Stimulated activated CD8-positive, alpha-beta memory T cell treated with anti-CD3 and anti-CD28 coated beads, Interleukin-2, amount 100 ng/mL, for 1 hour (primary cell): ENCODE measurements at places on chromosomes 6 and 20.

- no peak for DNase-seq
Measured at GRCh38 chr6:137782166-137783039, 84.7 kb upstream of the TNFAIP3 start.

GRCh38 chr6:106763361-106763760, 134.0 kb downstream of the QRSL1 start:
- DNase-seq = no peak

DNA sequence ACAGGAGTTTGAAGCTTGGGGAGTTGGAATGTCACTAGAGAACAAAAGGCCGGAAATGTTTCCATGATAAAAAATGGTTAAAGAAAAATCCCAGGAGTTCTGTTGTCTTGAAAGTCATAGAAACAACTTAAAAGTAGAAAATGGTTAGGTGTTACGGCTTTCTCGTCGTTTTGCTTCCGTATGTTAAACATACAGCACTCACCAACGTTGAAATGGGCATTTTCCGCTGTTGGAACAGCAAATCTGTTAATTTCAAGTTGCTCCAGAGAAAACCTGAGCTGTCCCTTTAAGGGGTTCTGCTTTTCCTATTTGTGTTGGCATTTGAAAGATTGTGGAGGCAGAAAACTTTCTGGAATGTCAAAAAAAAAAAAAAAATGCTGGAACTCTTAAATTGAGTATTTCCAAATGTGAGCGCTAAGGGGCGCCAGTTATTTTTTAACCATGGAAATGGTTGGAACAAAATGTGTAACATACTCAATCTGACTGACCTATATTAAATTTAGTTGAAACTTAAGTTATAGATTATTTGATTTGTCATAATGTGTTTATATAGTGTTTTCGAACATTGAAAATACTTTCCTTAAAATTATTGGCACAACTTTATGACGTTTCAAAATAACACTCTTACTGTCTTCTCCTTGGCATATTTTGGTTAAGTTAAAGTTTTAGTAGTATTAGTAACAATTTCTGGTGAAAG, 2.2 kb downstream of the QKI start:
- DNase-seq = no peak

DNA sequence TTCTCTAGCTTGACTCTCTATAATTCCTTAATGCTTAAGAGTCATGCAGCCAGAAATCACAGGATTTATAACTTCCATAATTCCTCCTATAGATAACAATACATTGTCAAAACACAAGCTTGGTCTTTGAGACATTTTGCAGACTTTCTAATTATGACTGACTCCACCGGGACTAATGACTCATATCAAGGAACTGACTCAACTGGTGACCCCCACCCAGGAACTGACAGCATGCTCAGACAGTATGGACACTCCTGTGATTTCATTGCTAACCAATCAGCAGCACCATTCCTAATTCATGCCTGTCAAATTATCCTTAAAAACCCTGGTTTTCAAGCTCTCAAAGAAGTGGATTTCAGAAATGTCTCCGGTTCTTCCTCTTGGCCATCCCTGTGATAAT, 670.5 kb upstream of the IMPG1 start:
- DNase-seq = no peak

GRCh38 chr6:106186172-106186571, 100.0 kb downstream of the PRDM1 start:
- DNase-seq = no peak

- DNase-seq = no peak
Measured at GRCh38 chr6:146881228-146882181, 282.7 kb downstream of the ADGB start.

- DNase-seq = no peak
Measured at GRCh38 chr6:170203212-170203611, 87.7 kb downstream of the DLL1 start.

GRCh38 chr6:154868143-154868594, 126.9 kb upstream of the TIAM2 start:
- no peak for DNase-seq

GRCh38 chr20:44979090-44979621, 12.8 kb downstream of the STK4 start:
- DNase-seq = peak; percentile 45

GRCh38 chr6:36113703-36114102, 16.6 kb upstream of the MAPK13 start:
- no peak for DNase-seq

DNA sequence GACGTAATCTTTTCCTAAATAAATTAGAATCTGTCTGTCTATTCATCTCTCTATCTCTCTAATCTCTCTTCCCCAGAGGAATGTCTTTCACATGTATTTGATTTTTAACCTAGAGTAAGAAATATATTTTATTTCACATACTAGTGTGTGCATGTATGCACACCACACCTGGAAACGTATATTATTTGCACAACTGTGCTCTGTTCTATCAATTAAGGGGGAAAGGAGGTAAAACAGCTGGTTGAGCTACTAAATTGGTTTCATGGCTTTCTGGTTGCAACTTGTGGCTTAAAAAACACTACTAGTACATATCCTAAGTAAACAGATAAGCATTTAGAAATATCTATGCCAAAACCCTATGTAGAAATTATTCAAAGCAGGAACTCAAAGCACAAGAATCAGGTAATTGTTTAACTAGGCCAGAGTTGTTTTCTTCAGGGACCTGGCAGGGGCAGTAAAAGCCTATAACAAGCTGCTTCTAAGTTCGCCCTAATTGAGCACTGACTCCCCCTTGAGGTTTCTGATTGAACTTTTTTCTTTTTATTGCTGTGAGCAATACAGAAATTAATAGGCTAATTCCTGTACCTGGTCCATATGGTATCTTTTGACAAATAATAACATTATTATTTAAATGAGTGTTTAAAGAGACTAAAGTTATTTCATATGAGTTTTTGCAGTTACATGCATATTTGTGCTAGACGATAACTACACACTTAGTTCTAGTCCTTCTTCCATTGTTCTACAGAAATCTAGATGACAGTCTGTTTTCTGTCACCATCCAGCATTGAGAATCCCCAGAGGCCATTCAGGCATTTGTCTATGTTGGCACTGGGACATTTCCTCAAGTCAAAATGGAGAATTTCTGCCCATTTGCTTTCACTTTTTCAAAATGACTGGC, 88.6 kb downstream of the MCHR2 start:
- DNase-seq = no peak

DNA sequence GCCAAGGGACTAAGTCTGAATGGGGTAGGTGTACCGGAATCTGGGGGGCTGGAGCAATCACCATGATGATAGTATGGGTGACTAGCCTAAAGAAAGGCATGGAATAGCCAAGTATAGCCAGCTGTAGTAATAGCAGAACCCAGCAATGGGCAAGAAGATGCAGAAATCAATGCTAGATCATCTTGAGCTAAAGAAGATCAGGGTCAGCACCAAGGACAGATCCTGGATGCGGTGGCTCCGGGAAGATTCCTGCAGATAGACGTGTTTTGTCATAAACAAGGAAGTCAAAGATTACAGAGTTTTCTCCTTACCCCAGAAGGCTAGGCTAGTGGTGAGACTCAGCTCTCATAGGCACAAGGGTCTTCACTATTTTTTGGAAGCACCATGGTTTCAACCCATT, 561.6 kb upstream of the CHD6 start:
- no peak for DNase-seq

DNA sequence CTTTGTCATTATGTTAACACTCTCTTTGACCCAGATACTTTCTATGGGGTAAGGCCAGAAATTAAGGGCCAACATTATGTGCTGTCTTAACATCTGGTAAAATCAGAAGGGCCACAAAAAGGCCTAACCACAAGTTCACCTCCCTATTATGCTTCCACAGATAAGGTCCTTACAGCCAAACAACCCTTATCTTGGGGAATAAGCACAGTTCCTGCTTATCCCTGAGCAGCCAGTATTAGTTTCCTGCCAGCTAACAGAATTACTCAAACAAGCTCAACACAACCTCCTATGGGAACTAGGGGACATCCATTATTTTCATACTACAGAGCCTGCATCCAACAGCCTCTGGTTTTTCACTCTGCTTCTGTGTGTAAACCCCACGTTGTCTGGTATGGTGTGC, 724.8 kb downstream of the HACE1 start:
- no peak for DNase-seq

- DNase-seq = no peak
Measured at GRCh38 chr6:17469006-17469832, 75.8 kb downstream of the CAP2 start.

DNA sequence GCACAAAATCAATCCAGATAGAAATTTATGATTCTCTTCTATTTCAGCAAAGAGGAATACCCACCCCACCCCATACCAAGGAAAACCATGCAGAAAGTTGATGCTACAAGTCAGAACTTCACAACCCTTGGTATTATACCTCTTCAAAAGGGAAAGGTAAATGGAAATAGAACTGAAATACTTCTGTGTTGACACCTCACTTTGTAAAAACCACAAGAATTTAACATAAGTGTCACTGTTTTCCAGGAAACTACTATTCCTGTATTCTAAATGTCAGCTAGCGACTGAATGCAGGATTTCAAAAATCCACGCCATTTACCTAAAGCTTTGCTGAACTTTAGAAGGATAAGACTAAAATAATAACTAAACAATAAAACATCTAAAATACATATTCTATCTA, 3.6 kb downstream of the CPNE1 start:
- no peak for DNase-seq

DNA sequence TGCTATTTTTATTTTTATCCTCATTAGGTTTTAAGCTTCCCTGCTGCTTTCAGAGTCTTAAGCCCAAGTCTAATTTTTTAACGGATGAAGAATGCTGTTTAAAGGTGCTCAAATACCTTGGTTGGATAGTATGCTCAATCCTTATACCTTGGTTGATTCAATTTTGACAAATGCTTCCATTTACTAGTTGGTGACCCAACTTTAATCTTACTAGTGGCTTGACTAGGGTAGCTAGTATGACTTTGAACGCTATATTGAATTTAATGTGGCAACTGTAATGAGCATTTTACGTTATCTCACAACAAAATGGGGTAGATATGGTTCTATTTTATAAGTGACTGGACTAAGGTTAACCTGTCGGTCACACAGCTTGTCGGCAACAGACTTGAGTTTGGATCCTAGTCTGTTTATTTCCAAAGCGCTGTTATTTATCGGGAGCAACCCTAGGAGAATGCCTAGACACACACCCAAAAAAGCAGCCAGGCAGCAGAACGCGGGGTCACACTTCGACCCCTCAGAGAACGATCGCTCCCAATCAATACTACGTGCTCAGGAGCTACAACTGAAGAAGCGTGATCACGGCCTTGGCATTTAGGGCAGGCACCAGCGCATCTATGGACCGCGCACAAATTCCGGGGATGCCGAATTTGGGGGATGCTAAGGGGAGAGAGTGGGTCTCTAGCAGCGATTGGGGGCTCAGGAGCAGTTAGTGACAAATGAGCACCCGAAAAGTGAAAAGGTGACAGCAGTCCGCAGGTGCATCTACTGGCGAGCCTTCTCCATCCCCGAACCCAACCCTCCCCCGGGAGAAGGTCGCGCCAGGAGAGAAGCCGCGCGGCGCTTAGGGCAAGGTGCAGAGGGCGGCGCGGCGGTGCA, 586 bp upstream of the ALDH5A1 start:
- DNase-seq = no peak

GRCh38 chr20:5843054-5843592, 92.9 kb downstream of the SHLD1 start:
- DNase-seq = no peak

- no peak for DNase-seq
Measured at GRCh38 chr6:108652375-108652774, 91.7 kb downstream of the FOXO3 start.

GRCh38 chr6:53983301-53983700, 127.9 kb upstream of the MLIP start:
- no peak for DNase-seq

- no peak for DNase-seq
Measured at GRCh38 chr6:98487612-98488011, 346.8 kb upstream of the POU3F2 start.

- DNase-seq = no peak
Measured at GRCh38 chr6:133129556-133129955, 111.6 kb upstream of the EYA4 start.

DNA sequence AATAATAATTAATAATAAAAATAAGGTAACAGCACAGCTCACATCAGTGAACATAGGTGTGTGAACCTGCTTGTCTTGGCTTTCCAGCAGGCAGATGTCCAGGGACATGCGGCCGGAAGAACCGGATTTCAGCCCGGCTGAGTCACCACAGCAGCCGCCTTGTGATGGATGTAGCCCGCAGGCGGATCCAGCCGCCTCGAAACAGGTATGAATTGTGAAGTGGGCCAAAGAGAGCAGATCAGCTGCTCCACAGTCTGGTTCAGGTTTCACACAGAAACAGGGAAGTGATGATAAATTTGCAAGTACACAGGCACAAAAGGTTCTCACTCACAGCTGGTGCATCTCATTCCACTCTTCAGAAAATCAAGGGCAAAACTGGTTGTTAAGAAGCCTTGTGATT, 55.1 kb downstream of the ID4 start:
- no peak for DNase-seq

DNA sequence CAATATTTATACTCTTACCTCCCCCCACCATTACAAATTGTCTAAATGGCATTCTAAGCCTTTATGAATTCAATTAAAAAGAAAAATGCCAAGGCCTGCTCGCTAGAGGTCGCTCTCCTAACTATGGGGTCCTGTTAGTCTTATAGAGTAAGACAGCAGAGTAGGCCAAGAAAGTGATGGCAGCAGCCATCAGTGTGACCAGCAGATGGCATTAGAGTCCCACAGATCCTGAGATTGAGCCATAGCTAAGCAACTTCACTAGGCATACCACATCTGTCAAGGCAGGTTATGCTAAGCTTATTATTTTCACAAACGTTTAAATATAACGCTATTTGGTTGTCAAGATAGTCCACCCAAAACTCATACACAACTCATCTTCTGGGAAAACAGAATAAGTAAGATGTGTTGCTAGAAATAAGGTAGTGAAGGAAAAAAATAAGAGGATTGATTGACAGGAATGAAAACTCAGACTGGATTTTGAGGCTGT, 57.6 kb upstream of the SCAF8 start:
- DNase-seq = peak; percentile 72

- no peak for DNase-seq
Measured at GRCh38 chr20:49043000-49043399, 3.1 kb upstream of the CSE1L start.

- DNase-seq = no peak
Measured at GRCh38 chr20:31803552-31804291, 15.4 kb upstream of the MYLK2 start.

GRCh38 chr20:15905661-15906060, 667.6 kb downstream of the KIF16B start:
- no peak for DNase-seq

DNA sequence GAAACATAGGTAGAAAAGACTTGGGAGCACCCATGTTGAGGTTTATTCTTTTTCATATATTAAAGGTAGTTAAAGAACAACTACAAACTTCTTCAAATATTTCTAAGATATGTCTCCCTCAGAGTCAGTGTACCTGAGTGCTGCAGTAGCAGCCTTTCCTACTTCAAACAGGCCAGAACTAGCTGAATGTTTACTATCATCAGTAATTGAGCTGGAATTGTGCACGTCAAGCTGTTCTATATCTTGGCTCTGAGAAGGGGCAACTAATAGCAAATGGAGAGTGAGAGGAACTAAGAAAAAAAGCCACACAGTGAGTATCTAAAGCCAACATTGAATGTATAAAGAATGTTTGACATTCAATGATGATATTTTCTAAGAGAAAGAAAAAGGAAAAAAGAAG, 21.7 kb downstream of the MTCL3 start:
- no peak for DNase-seq
